ENCODE measurements at places on chromosomes 2 and 18. TPM values are rescaled to one million over a fixed set of nuclear protein-coding genes. Genes with fewer than 3 reads are reported as not detected.

Gene CGREF1
- total RNA-seq = 6.9 TPM

Gene NIF3L1
- 46.9 TPM for total RNA-seq

Gene SNED1
- 0.83 TPM for total RNA-seq

Gene UGT1A8
- total RNA-seq = 0.05 TPM

Gene MXD1
- 1.8 TPM for total RNA-seq

Gene FIGLA
- not detected for total RNA-seq

Gene LYG2
- total RNA-seq = 0.18 TPM

Gene HOXD3
- 0.18 TPM for total RNA-seq

Gene DYNAP
- not detected for total RNA-seq

Gene PCGF1
- total RNA-seq = 30.9 TPM

Gene SLC9A4
- not detected for total RNA-seq

Gene NPAS2
- total RNA-seq = 78.4 TPM

Gene GALNT14
- 44.6 TPM for total RNA-seq

Gene UNC80
- total RNA-seq = not detected

Gene ABCB11
- total RNA-seq = 0.02 TPM

Gene SCYGR4
- not detected for total RNA-seq

Gene TSHZ1
- 5.7 TPM for total RNA-seq

Gene NAT8
- total RNA-seq = not detected

Gene LONRF2
- 2.0 TPM for total RNA-seq

Gene DNER
- 10.4 TPM for total RNA-seq

Gene DOK6
- not detected for total RNA-seq

Gene ACMSD
- not detected for total RNA-seq

Gene GPR35
- total RNA-seq = 0.61 TPM

Gene GRB14
- 5.0 TPM for total RNA-seq

Gene OSBPL6
- 6.8 TPM for total RNA-seq

Gene AMER3
- not detected for total RNA-seq

Gene CPLX4
- not detected for total RNA-seq

Gene TMEM237
- 21.3 TPM for total RNA-seq

Gene WDR75
- total RNA-seq = 38.3 TPM

Gene TFPI
- 63.5 TPM for total RNA-seq

Gene SATB2
- 2.9 TPM for total RNA-seq

Gene EMILIN2
- total RNA-seq = 12.8 TPM

Data from A549 treated with Hydrocortisone at 1 μM for 4 hours (cell line).